ENCODE measurements at places on chromosomes 6 and 20.
A peak's percentile ranks its signal among the peaks of the same experiment; 100 is the strongest.

GRCh38 chr20:22801528-22801927, 217.2 kb upstream of the FOXA2 start:
- no peak for DNase-seq

GRCh38 chr20:38202153-38202981, 37.3 kb upstream of the TGM2 start:
- DNase-seq, result no peak

DNA sequence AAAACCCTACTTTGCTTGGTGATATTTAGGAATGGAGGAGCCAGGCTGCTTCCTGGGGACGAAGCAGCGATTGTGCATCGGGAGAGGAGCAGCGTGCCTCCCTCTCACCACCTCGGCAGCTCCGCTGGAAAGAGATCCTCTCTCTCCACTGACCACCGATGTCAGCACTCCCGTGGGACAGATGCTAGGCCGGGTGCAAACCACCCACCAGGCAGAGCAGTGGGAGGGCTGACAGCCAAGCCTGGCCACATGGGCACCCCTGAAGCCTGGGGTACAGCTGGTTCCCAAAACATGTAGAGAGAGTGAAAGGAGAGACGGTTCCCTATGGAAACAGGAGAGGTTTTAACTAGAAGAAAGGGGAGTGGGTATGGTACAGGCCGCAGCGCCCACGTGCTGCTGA, 220.0 kb downstream of the ANKRD60 start:
- no peak for DNase-seq

DNA sequence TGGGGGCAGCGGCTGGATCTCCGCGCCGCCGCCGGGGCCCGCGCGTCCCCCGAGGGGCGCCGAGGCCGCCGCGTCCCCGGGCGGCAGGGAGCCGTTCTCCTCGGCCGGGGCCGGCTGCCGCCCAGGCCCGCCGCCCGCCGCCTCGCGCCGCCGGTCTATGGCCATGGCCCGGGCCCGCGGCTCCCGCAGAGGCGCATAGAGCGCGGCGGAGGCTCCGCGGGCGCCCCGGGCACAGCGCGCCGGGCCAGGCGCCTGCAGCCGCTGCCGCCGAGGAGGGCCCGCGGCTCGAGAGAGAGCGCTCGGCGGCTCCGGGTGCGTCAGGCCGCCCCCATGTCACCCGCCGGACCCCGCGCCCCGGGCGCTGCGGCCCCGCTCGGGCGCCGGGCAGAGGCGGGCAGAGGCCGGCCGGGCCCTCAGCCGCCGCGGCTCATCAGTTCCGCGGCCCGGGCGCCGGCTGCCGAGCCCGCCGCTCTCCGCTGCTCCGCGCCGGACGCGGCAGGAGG, 404 bp downstream of the SLC22A23 start:
- DNase-seq, result no peak

DNA sequence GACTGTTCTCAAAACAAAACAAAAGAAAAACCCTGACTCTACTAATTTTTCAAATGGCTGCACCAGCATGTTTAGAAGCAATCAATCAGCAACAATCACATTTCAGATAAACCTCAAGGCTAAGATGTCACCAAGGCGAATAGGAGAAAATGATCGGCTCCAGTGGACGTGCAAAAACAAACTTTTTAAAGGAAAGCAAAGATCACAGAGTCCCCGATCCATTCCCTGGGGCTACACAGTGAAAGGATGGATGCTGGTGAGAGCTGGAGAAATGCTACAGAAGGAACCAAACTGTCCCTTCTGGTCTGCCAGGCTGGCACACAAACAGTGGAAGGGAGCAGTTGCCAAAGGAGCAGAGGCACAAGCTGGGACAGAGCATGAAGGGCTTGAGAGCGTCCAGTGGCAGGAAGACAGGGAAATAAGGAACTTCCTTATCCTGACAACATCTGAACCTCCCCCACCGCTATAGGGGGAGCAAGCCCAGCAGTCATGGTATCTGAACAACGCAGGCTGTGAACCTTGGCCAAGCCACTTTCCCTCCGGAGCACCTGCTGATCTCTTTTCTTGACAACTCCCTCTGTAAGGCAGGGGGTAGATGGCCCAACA, 73.7 kb upstream of the HIVEP1 start:
- DNase-seq, result no peak

GRCh38 chr6:130858054-130858453, 30.8 kb downstream of the SMLR1 start:
- no peak for DNase-seq

GRCh38 chr6:83709748-83710050, 798 bp upstream of the SNAP91 start:
- no peak for DNase-seq

DNA sequence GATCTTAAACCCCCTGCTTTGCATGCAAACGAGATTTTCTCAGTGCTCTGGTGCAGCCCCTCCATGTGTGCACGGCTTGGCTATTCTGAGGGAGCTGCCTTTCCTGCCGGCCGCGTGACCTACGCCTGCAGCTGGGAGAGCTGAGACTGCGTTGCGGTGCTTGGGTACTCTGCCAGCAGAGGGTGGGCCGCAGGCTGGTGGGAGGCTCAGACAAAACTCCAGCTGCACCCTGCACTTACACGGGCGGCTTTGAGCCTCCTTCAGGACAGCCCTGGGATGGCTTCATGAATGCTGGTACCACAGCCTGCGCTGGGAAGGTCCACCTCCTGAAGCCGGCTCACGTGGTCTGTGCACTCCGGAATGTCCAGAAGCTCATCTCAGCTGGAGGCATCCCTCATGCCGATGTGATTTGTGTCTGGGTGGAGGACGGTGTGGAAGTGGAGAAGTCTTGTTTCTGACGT, 223.7 kb downstream of the DLL1 start:
- no peak for DNase-seq

DNA sequence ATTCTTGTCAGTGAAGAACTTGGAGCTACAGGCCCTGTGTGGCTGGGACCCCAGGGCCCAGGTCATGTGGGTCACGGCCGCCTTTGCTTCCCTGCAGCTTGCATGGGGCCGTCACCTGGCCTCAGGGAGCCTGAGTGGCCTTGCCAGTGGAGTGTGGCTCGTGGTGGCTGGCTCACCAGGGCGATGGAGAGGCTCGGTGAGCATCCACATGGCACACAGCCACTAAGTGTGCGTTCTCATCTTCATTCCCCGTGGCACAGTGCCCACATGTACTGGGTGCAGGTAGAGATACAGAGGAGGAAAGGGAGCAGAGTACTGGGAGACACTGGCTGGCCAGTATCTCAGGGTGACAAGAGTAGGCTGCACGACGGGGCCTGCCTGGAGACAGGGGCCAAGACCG, 21.5 kb downstream of the MANBAL start:
- no peak for DNase-seq

GRCh38 chr6:167094820-167095637, 27.9 kb upstream of the CCR6 start:
- DNase-seq, result peak; percentile 69

GRCh38 chr6:38427492-38428210, 212.1 kb downstream of the BTBD9 start:
- DNase-seq, result peak; percentile 31
